Uterus (tissue), 4 donors: ENCODE measurements at places on chromosomes 11 and 22. TPM values are rescaled to one million over a fixed set of nuclear protein-coding genes. Genes with fewer than 3 reads are reported as not detected.

DNA sequence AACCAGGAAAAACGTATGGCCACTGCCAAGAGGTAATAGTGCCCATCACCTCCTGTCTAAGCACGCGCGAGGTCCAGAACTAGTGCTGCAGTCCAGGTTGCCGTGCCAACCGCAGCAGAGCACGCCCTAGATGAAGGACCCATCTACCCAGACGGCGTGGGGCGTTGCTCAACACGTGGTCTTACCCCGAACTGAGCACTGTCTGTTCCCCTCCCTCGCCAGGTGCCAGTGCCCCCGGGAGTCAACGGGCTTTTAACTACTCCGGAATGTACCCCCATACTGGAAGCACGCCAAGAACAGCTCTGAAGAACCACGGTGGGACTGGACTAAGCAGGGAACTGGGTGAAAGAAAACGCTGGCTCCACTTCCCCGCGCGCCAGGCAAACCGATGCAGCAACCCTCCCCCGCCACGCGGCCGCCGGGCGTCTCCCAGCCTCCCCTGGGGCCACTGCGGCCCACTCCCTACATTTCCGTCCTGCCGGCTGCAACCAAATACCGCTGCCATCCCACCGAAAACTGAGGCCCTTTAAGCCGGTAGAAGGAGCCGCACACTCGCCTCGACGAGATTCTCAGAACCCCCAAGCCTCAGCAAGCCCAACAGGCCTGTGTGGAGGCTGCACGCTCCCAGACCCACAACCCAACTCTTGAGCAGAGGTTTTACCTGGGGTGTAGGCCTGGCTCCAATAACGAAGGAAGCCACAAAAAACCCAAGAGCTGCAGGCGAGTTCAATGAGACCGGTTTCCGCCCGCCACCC lies at the start of gene HSPA8:
TSS of gene HSPA8 (minus strand) at position 734 of the 755 bp plus-strand sequence. CDS start 812 bp downstream, outside the sequence.
- peak; percentile 65 for DNase-seq

OR51B5 gene
- total RNA-seq = 2.9 TPM

GRCh38 chr11:115145324-115145723 lies 358.9 kb downstream of the CADM1 start:
- no peak for DNase-seq

- no peak for DNase-seq
Measured at GRCh38 chr11:20258376-20258895, 98.2 kb upstream of the DBX1 start.

GRCh38 chr11:64498136-64498535 lies 92.9 kb upstream of the SLC22A12 start:
- no peak for DNase-seq

GRCh38 chr22:17501679-17502285 lies 61.5 kb upstream of the SLC25A18 start:
- DNase-seq = no peak

KRTAP5-9 gene
- not detected for total RNA-seq

PYGM gene
- 2.9 TPM for total RNA-seq

DNA sequence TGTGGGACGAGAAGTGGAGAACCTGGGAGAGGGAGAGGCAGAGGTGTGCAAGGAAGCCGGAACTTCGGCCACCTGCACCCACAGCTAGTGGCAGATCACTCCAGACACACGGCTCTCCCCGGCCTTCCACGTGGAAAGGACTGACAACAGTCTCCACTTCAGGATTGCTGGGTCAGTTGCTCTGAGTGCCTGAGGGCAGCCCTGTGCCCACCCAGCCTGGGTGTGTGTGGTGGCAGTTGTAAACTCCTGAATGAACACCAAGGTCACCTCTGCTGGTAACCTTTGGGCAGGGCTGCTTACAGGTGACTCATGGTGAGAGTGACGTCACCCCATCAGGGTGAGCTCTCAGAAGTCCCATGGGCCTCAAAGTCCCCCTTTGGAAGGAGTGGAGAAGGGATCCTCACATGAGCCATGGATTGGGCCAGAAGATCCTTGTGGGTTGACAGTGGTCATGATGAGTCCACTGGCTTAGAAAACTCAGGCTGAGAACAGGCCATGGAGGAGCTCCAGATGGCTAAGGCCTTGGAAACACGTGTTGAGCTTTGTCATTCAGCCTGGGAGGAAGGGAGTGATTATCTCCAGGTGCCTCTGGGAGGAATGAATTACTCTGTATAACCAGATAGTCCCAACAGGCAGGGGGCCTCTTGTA lies 71.3 kb downstream of the BCR start:
- no peak for DNase-seq

DNA sequence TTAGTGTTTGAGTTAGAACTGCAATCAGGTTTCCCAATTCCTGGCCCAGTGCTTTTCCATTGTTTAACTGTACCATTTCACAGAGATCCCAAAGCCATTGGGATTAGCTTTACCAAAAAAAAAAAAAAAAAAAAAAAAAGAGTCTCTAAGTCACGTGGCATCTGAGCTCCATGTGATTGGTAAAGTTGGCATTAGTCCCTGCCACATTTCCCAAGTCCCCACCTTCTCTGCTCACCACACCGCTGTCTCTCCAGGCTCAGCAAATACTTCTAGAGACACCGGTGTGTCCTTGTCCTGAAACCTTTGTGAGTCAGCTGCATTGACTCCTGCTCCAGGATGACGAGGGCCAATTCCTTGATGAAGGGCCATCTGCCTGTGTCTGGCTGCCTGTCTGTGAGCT lies 305.3 kb downstream of the KIRREL3 start:
- no peak for DNase-seq

DNA sequence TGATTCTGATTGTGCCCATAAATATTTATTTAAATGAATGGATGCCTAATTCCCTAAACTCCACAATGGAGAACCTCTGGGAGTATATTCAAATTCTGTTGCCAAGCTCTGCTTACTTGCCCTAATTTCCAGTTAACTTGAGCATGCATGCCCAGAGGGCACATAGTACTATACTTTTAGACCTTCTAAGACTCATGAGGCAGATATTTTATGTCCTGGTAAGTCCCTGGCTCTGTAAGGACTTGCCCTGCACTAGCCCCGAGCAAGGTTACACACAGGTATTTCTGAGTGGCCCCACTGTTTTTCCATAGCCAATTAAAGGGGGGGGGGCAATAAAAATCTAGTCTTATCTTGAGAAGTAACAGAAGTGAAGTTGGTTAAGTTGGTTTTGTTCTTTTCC lies 21.1 kb upstream of the CAPRIN1 start:
- DNase-seq = no peak

GRCh38 chr11:128859563-128860441 lies 7.3 kb downstream of the KCNJ1 start:
- DNase-seq = peak; percentile 49

TRPM5 gene
- total RNA-seq = not detected

ASCL2 gene
- total RNA-seq = not detected

GRCh38 chr11:81673001-81673400 lies 1060.7 kb downstream of the FAM181B start:
- no peak for DNase-seq

DNA sequence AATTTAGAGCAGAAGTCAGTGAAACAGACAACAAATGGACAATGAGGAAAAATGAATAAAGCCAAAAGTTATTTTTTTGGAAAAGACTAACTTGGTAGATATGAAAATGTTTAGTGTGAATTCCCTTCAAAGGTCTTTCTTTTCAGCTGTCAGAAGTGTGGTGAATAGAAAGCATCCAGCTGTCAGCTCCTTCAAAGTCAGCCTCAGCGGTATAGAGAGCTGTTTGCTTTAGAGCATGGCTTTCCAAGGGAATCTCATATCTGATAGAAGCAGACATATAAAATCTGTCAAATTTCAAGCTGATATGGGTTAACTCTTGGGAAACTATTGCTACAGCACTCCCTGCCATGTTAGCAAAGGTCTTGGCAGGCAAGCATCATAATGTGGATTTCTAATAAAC lies 309.3 kb downstream of the CASP12 start:
- DNase-seq = no peak

OR4A5 gene
- not detected for total RNA-seq

OR4S2 gene
- total RNA-seq = not detected

DNA sequence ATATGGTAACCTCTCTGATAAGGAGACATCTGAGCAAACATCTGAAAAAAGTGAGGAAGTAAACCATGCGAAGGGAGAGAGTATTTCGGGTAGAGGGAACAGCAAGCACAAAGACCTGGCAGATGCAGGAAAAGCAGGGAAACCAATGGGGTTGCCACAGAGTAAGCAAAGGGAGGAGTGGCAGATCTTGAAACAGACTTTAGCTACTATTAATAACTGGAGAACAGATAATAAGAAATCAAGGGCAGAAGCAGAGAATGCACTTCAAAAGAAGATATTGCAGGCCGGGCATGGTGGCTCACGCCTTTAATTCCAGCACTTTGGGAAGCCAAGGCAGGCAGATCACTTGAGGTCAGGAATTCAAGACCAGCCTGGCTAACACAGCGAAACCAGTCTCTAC lies 18.1 kb downstream of the MRTFA start:
- no peak for DNase-seq

MMP11 gene
- total RNA-seq = 7.6 TPM

OPCML gene
- total RNA-seq = under 0.01 TPM

GRCh38 chr22:46871826-46872225 lies 109.4 kb downstream of the TBC1D22A start:
- DNase-seq = no peak

- no peak for DNase-seq
Measured at GRCh38 chr22:27747396-27748221, 53.9 kb downstream of the MN1 start.

DNA sequence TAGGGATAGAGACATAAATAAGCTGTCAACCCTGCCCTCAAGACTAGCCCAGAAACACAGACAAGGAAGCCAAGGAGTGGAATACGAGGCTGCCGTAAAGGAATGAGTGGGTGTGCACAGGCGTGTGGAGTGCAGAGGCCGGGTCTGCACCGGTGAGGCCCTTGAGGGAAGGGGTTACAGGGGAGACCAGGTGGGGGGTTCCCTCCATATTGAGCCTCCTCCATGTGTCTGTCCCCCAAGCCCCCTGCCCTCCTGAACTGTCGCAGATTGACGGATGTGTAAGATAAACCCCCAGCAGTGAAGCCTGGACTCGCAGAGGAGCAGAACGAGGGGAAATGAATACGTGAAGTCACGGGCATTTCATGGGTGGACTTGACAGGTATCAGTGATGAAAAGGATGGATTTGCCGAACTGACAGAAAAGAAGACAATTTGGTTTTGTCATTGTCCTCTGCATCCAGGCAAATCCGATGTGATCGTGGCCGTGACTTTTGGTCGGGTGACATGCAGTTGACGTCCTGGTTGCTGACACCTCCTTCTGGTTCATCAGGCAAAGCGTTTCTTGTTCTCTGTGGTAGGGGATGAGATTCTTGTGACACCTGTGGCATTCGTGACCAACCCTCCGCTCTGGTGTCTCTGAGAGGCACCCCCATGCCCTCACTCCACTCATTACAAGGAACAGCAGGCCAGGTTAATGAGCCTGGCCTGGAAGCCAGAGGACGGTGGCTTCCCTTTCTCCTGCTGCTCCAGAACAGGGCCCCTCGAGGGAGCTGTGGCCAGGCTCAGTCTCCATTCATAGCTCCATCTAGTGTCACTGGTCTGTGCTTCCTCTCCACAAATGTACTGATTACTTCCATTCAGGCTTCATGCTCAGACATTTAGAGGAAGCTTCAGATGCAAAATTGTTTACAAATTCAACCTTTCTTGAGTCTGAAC lies 223.1 kb upstream of the B3GAT1 start:
- no peak for DNase-seq

DNA sequence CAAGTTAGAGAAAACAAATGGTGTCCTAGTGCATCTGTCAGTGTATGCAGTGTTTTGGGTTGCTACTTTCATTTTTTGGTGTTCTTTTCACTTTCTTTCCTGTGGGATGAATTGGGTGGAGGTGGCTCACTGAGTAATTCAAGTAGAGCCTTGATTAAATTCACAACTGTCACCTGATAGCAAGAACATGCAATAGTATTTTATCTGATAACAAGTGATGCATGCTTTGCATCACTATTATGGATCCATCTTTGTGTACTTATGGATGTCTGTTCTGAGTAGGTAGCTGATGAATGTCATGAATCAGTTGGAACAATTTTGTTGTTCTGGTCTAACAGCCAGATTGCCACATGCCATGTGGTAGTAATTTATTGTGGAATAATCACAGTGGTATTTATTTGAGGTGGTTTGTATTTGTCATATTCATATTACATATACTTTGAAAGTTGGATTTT lies 87.5 kb downstream of the DDX10 start:
- no peak for DNase-seq

RBX1 gene
- total RNA-seq = 56.6 TPM

- DNase-seq = no peak
Measured at GRCh38 chr11:57406337-57406904, 16.0 kb upstream of the PRG2 start.

LIPT2 gene
- 19.5 TPM for total RNA-seq

GRCh38 chr11:75938543-75938942 lies 123.5 kb downstream of the UVRAG start:
- no peak for DNase-seq

RASSF10 gene
- 0.27 TPM for total RNA-seq

- DNase-seq = peak; percentile 96
Measured at GRCh38 chr22:37739035-37739434, 42.2 kb downstream of the TRIOBP start.

DNA sequence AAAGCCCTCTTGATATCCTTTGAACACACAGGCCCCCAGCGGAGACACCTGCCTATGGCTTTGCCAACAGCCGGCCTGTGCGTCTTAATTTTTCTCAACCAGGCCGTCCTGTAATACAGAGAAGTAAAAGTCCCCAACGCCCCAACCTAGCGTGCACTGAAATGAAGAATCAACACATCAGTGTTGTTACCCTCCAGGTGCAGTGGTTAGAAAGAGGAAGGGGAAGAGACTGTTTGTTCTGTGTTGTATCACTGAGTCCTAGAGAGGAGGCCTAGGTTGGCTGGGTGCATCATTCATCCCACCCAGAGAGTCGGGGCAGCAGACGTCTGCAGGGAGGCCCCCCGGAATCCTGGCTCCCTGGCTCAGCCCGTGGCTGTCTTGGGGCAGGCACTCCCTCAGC lies 25.7 kb downstream of the SGSM1 start:
- DNase-seq = no peak

- no peak for DNase-seq
Measured at GRCh38 chr22:40602231-40602630, 34.3 kb downstream of the MRTFA start.

DNA sequence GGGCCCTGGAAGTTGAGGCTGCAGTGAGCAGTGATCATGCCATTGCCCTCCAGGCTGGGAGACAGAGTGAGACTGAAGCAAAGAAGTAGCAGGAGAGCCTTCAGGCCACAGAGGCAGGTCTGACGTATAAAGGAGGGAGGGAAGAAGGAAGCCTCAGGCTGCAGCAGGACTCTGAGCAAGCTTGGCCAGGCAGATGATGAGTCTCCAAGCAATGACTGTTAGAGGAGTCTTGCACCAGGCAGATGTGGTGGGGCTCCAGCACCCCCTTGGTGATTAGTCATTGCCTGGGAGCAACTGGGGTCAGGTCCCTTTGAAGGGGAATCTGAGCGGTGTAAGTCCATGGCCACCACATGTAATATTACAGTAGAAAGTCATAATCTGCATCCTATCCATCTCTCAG lies 36.6 kb upstream of the NFAM1 start:
- no peak for DNase-seq

GAL gene
- not detected for total RNA-seq

- DNase-seq = no peak
Measured at GRCh38 chr11:115496892-115497291, 7.3 kb downstream of the CADM1 start.

GRCh38 chr11:62622476-62623089 lies 797 bp upstream of the B3GAT3 start:
- DNase-seq = no peak

MUC6 gene
- 0.43 TPM for total RNA-seq

MS4A6A gene
- total RNA-seq = 35.2 TPM

GRCh38 chr11:99920956-99921355 lies 766.1 kb upstream of the ARHGAP42 start:
- no peak for DNase-seq

MYBPC3 gene
- total RNA-seq = not detected
